ENCODE measurements at places on chromosomes 1 and 21.

DNA sequence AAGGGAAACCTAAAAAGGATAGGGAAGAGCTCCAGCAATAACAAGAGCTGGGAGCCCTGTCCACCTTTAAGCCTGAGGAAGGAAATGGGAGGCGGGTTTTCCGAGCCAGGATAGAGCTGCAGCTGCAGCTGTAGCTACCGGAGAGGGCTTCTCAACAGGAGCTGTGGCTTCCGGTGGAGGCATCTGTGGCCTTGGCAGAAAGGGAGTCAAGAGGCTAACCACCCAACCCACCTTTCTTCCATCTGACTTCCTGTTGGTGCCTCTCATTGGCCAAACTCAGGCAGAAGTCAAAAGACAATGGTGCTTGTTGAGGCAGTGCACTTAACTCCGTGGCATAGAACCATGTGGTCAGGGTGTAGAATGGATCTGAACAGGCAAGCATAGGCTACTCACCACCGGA is 313.1 kb upstream of the DAB1 start:
- DNase-seq, result no peak

DNA sequence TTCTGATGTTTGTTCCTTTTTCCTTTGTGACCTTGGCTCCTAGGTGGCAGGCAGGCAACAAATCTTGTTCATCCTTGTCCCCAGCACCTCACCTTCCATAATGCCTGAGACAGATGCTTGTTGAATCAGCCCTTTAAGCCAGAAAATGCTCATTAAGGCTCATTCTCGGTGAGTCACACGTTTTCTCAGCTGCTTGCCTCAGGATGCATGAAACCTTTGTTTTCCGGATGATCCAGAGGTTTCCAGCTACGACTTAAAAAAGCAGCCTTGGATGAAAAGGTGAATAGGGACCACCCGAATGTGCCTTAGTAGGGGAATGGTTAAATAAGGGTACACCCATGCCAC is 4.6 kb upstream of the ATP13A2 start:
- DNase-seq, result no peak

DNA sequence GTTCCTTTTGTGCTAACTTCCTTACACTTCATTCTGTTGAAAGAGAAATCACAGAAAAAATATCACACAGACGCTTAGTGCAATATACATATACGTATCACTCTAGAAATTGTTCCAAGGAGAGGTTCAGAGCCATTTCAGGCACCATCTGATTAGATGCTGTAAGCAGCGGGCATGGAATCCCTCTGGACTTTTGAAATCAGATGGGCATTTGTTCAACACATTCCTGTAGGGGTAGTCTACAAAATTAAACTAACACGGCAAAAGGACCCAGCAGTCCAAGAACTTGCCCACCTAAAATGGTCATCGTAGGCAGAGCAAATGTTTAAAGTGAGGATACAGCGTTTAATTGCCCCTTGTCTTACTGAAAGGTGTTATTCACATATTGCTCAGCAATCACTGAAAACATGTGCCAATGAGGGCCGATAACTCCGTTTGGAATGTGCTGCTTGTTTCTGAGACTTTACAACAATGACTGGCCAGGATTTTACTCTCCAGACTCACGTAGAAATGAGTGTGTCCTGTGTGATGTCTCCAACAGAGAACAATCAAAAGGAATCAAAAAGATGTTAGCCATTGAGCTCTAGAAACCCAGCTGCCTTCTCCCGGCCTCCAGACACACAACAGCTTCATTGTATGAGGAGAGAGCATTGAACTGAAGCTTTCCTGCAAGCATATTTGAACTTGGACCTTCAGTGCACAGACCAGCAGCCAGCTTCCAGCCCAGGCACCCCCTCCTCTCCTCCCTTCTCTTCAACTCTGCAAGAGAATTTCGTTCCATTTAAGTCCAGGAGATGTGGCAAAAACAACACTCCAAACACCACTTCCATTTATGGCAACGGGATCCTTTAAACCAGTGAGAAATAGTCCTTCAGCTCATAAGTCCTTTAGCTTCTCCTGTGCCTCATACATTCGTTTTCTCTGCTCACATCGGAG is 32.1 kb upstream of the ADORA3 start:
- DNase-seq, result no peak

DNA sequence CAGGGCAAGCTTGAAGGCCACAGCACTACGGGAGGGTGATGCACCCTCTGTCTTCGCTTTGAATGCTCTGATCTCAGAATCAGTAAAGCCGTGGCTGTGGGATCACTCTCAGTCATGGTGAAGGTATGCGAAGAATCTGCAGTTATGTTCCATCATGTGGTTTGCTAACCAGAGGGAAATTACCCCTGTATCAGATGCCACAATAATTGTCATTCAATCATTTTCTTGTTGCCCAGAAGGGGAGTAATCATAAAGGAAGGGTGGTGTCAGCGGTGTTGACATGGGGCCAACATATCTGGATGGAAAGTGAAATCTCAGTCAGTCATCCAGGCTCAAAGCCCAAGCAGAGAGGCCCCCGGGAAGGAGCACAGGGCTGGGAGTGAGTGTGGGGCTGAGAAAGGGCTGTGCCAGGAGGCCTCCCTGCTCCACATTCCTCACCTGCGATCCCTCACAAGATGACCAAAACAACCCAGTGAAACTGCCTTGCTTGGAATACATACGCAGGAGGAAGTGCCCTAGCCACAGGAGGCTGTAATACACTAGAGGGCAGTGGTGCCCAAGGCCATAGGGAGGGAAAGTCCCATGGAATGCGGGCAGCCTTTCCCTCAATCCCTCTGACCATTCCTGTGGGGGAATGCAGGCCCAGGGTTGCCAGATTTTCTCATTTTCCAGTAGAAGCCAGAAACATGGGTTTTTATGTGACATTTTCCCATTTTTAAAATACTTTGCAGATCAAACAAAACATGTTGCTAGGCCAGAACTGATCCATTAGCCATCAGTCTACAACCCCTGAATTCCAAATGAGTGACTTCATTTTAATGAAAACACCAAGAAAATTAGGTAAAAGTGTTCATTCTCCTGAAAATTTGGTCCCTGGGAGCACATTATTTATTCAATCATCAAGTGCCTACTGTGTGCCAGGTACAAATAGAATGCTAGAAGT is 95.7 kb upstream of the VANGL1 start:
- no peak for DNase-seq

DNA sequence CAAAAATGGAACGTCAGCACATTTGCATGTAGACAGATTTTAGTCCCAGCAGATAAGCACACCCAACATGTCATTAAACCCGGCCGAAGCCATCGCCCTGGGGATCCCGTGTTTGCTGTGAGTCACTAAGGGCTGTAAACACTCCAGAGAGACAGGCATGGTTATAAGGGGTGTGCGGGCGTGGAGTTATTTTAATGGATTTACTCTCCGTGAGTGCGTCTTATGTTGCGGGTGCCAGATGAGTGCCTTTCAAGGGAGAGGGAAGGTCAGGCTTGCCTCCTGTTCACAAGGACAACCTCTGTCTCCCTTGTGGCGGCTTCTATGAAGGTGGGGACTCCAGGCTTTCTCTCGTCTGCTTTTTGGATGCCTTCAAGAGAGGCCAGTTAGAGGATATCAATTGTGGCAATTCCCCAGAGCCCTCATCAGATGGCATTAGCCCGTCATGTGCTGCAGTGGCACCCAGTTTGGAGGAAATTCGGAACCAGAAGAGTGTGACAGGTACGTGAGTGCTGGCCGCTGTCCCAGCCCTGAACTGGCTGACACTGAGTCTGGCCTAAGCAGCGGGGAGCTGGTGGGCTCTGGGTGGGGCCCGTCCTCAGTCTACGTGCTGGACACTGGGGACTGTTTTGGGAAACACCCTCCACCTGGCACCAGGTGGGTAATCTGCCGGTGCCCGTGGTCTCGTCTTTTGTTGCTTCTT is 223.8 kb upstream of the TMEM51 start:
- DNase-seq, result no peak

GRCh38 chr1:220300442-220301121 is 28.3 kb upstream of the RAB3GAP2 start:
- DNase-seq, result no peak
